T follicular helper cell (primary cell): ENCODE measurements at places on chromosomes 7 and 10.

GRCh38 chr7:44980393-44981034 lies 1.7 kb upstream of the MYO1G start:
- DNase-seq: peak; percentile 51

DNA sequence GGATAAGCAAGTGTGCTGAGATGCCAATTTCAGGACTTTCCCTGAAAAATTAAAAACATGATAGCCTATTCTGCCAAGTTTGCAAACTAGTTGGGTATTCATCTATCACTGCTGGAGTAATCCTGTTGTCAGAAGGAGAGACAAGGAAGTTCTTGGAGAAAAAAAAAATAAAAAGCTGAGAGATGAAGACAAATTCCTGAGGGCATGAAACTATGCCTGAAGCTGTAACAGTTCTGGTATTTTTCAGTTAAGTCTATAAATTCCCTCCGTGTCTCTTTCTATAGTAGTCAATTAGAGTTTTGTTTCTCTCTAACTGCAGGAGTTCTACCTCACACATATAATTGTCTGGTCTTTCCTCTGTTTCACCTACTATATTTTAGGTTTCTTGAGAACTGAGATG lies 95.7 kb downstream of the DGKB start:
- no peak for DNase-seq

DNA sequence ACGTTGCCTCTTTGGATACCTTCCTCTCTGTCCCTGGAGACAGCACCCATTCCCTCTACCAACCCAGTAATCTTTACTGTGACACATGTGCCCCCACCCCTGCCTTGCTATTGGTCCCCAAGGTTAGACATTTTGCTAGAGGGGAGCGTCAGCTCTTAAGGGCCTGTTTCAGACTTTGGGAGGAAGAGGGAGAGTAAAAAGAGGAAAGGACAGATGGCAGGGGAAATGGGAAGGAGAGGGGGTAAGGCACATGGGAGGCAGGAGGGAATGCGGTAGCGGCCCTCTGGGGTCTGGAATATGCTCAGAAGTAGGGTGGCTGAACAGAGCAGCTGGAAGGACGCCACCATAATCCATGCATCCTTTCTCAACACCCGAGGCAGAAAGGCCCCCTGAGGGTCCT lies 12.2 kb downstream of the BLNK start:
- no peak for DNase-seq

DNA sequence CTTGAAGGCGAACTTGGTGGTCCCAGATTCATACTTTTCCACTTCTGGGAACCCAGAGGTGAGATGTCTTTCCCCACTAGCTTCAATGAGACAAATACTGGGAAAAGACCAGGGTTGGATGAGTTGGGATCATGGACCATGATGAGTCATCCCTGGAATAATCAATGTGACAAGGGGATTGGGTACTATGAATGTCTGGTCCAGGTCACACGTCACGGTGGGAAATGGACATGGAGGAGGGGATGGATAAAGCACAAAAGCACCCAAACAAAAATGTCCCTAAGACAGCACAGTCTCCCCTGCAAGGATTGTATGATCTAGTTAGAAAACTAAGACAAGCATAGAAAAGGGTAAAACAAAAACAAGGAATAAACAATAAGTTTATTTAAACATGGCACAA lies 12.4 kb upstream of the SORBS1 start:
- DNase-seq: no peak

- no peak for DNase-seq
Observed at GRCh38 chr7:139232904-139233303, 1.9 kb downstream of the UBN2 start.

- no peak for DNase-seq
Observed at GRCh38 chr10:95845411-95845810, 62.4 kb upstream of the CC2D2B start.

DNA sequence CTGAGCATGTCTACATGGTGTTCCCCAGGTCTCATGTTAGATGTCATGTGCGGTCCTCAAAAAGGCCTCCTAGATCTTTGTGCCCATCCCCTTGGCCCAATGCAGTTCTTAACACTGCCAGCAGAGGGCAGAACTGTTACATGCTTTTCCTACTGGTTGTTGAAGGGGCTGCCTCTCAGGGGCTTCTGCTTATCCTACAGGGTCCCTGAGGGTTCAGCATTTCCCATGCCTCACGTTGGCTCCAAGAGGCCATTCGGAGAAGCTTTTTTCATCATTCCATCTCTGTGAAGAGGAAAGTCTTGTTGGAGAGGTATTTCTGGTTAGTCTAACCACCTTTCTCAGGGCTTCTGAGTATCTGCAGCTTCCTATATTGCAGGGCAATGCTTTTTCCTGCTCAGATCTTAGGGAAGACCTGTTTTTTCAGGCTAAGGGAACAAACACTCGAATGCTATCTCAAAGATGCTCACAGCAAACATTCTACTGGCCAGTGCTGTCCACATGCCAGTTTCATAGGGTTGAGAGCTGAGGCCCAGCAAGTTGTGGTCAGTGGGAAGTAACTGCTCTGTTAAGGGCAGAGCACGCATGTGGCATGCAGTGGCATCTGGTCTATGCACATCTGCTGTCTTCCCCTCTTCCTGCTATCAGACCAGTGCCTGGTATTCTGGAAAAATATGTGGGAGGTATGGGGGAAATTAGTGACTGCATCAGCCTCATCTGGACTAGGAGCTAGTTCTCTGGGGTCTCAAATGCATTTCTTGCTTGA lies 31.5 kb downstream of the MBL2 start:
- DNase-seq: no peak

- DNase-seq: no peak
Observed at GRCh38 chr7:71325151-71325550, 193.2 kb downstream of the GALNT17 start.

- DNase-seq: no peak
Observed at GRCh38 chr7:98174334-98175259, 36.6 kb upstream of the BHLHA15 start.

DNA sequence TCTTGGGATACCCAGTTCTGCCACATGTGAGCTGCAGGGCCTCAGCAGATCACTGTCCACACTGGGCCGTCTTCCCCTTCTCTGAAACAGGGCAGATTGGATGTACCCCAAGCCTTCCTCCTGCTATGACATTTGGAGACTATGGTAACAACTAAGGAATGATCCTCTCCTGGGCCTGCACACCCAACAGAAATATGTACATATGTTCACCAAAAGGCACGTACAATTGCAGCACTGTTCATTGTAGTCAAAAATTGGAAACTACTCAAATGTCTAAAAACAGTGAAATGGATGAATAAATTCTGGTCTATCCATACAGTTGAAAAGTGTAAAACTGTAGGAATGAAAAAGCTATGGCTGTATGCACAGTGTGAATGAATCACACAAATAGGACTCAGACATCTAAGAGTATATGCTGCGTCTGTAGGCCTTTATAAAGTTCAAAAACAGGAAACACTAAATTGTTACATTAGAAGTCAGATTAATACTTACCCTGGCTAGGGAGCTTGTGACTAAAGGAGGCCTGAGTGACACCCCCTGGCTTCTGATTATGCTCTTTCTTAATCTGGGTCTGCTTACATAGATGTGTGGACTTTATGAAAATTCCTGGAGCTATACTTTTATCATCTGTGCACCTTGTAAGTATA lies 16.1 kb upstream of the XPNPEP1 start:
- no peak for DNase-seq

- no peak for DNase-seq
Observed at GRCh38 chr7:66629222-66630062, 761 bp downstream of the KCTD7 start.

DNA sequence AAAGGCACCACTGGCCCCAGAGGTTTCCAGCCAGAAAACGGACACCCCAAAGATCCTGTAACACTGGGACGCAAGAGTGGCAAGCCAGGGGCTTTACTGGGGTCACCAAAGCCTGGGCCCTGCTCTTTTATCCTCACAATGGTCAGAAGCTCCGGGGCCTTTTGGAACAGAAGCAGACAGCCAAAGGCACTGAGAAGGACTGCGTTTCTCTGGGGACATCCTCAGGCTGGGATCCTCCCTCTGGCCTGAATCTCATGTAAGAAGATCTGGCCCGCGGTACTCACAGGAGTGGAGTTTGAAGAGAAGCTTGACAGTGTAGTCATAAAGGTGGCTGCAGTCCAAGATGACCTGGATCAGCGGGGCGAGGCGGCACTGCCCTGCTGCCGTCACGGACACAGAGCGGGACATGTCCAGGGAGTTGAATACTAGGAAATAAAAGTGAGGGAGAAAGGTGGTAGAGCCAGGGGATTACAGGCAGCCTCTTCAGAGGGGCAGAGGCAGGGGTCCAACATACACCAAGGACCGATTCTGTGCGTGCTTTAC lies 81.4 kb downstream of the SPDYE5 start:
- no peak for DNase-seq

GRCh38 chr10:114669648-114670047 lies 11.6 kb upstream of the ABLIM1 start:
- no peak for DNase-seq

- no peak for DNase-seq
Observed at GRCh38 chr10:123649676-123650075, 16.5 kb upstream of the GPR26 start.

GRCh38 chr7:105718511-105718925 lies 137.2 kb upstream of the EFCAB10 start:
- DNase-seq: no peak

GRCh38 chr10:124867304-124867703 lies 65.7 kb downstream of the ABRAXAS2 start:
- no peak for DNase-seq

- DNase-seq: no peak
Observed at GRCh38 chr10:44714451-44714850, 196.7 kb upstream of the TMEM72 start.

DNA sequence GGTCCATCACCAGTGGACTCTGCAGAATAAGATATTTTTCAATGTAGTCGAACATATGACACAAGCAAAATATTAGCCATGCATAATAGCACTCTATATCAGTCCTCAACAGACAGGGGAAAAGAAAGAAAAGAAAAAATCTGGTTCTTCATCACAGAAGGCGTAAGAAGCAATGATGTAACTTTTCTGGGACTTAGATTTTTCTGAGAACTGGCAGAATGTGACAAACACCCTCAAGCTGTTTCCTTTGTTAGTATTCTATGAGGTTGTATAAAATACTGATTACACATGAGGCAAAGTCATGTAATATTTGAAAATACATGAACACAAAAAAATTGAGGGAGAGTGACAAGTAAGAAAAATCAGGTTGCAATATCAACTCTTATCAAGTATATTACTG lies 84.9 kb downstream of the CNOT4 start:
- no peak for DNase-seq

DNA sequence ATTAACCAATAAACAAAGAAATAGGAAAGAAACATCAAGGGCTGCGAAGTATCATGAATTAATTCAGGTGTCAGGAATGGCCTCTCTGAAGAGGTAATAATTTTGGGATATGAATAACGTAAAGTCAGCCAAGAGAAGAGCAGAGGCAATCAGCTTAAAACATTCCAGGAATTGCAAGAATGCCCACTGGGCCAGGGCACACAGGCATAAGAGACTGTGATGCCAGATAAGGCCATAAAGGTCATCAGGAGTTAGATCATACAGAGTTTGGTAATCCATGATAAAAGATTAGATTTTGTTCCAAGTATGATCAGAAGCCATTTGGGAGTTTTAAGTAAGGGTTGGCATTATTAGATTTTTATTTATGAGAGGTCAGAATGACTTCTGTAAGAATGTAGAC lies 53.2 kb upstream of the ABCB4 start:
- DNase-seq: no peak

GRCh38 chr10:30324448-30325110 lies 24.5 kb downstream of the MTPAP start:
- DNase-seq: no peak

DNA sequence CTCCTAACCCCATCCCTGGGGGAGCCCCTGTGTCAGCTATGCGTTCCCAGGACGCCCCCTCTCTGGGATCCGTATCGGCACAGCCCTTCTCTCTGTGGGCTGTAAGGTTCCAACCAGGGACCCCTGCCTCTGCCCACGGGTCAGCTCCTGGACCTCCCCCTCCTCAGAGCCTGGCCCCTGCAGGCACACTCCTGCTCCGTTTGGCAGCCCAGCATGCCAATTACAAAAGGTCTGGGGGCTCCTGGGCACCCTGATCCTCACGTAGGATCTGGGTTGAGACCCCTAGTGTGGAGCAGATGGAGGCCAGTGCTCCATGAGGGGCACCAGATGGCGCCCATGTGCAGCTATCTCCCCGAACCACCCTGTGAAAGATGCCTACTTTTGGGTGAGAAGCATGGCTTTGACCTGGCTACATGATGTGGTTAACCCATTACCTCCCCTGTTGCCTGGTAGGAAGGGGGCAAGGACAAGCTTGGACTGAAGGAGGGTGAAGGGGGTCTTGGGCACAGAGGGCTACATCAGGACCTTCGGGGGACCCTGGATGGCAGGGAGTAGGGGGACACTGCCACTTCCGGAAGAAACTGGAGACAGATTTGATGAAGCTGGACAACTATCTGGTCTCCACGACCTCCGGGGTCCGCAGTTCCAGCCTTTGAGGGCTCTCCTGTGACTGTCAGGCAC lies 9.0 kb downstream of the TACR2 start:
- DNase-seq: no peak

- no peak for DNase-seq
Observed at GRCh38 chr10:78923647-78924318, 145.0 kb upstream of the ZMIZ1 start.

GRCh38 chr10:8181496-8182157 lies 127.1 kb downstream of the GATA3 start:
- no peak for DNase-seq

DNA sequence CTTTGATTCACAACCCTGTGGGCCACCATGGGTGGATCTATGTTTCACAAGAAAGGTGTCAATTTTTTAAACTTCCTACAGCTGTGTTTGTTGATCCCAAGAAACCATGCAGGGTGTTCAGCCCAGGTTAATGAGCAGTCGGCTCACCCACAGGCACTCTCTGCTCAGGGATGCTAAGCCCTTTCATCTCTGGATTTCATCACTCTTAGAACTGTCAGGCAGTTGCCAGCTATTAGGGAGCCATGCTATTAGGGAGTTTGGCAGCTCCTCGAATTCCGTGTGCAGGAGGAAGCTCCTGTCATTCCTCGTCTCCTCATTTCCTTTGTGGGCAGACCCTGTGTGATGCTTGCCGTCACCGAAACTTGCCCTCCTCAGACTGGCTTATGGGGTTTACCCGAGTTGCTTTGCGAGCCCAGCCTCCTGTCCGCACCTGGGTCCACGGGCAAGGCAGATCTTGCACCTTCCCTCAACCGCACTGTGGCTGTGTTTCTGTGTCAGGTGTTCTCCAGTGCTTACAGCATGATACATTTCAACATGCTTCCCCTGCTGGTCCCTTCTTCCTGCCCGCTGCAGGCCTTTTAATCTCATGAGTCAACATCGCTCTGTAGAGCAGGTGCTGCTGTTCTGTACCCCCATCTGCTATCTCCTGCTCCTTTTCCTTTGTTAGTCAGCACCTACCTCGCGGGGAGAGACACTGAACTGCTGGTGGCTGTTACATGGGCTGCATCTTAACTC lies 509.8 kb downstream of the SUGCT start:
- no peak for DNase-seq

GRCh38 chr7:66542049-66542448 lies 86.6 kb upstream of the KCTD7 start:
- no peak for DNase-seq

GRCh38 chr7:143444785-143445184 lies 1.5 kb downstream of the TAS2R60 start:
- no peak for DNase-seq
